ENCODE measurements at places on chromosomes 11 and 22.

DNA sequence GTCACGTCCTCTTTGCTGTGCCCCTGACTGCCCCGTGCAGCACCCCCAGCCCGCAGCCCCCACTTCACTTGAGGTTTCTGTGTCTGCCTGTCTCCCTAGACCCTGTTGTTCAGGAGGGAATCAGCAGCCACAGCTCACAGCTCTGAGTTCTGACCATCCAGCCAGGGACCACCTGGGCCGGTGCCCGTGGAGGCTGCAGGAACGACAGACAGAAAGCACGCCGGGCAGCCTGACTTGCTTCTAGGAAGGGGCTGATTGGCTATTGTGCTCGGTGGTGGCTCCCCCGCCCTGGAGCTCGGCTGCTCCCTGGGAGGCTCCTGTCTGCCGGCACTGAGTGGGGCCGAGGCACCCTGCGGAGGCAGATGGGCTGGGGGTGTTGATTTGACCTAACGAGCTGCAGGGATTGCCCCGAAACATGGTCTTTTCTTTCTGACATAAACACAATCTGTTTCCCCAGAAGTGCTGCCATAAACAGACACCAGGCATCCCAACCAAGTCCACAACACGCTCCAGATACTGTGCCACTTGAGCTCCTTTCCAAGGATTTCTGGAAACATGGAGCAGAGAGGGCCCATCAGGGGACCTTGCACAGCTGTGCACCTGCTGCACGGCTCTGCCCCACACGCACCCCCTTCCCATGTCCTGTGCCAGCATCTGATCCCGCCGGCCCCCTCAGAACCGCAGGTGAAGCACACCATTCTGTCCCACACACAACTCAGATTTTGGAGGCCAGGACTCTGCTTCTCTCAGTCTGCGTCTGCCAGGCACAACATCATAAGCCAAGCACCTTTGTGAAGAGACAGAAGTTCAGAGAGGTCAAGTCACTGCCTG lies 855.9 kb downstream of the TBC1D22A start:
- DNase-seq, result no peak

GRCh38 chr11:94043241-94043640 lies 22.1 kb downstream of the HEPHL1 start:
- DNase-seq, result no peak

- DNase-seq, result no peak
These were observed 205.5 kb downstream of the CCT8L2 start for GRCh38 chr22:16387088-16387487.

- no peak for DNase-seq
These were observed 889.5 kb downstream of the JRKL start for GRCh38 chr11:97279341-97279740.

DNA sequence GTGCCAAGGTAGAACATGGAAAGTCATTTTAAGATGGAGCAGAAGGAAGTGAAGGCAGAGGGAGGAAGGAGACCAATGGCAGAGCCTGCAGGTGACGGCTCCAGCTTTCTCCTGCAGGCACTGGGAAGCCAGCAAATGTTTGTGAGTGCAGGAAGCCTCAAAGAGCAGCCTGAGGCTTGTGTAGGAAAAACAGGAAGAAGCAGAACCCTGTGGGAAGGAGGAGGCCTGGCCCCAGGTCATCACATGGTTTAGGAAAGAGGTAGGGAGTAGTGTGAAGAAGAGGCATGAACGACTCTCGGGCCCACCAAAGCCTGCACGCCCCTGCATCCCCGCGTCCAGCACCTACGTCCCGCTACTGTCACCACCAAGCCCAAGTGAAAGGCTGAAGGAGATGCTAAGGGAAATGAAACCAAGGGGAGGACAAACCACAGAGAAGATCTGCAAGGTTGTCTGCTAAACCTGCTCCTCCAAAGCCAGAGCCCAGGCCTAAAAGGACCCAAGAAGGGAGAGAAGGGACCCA lies 151.5 kb downstream of the CHST1 start:
- DNase-seq, result no peak

DNA sequence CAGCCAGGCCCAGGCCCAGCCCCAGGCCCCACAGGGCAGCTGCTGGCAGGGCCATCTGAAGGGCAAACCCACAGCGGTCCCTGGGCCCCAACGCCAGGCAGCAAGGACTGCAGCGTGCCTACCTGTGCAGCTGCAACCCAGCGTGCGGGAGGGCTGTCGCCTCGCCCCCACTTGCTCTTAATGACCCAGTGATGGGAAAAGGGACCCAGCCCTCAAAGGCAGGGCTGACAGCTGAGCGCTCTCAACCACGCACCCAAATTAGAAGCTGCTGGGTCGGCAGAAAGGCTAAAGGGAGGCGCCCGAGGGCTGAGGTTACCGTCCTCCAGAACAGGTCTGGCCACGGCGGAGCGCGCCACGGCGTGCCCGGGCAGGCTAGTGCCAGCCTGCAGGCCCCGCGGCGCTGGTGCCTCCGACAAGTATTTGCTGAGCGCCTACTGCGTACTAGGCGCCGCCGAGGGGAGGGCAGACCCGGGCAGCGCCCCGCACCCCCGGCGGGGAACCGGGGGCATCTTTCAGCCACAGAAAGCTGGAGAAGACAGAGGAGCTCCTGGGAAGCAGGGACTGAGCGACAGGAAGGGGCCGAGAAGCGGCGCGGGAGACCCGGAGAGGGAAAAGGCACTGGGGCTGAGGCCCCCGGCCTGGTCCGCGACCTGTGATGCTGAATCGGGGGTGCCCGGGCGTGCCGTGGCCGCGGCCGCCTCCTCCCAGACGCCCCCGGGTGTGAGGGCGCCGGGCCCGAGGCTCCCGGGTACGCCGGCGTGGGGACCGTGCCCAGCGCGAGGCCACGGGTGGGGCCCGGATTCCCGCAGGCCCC lies 773 bp downstream of the HRAS start:
- no peak for DNase-seq

DNA sequence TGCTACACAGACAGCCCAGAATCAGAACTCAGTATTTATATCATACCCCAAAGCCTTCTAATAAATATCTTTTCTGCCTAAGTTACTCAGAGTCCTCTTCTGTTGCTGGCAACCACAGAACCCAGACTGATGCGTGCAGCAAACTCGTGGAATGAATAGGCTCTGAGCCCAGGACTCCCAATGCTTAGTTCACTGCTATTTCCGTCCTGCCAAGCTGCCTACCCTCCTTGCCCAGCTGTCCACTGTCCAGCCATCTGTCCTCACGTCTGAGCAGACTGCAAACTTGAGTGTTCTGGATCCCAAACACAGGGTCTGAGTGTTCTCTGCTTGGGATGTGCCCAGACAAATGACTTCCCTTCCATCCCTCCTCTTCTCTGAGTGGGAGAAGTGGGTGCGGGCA lies 19.4 kb downstream of the PTPN5 start:
- DNase-seq, result no peak

- DNase-seq, result no peak
These were observed 108.4 kb downstream of the RPL27A start for GRCh38 chr11:8790968-8791367.

- no peak for DNase-seq
These were observed 89.7 kb downstream of the CEP164 start for GRCh38 chr11:117417342-117417741.
